Right cardiac atrium (tissue), 5 donors: ENCODE measurements at places on chromosomes 2 and 18.

GRCh38 chr2:173400760-173401159 lies 46.1 kb downstream of the CDCA7 start:
- DNase-seq: no peak

- peak; percentile 17 for DNase-seq
Measured at GRCh38 chr2:234003972-234004617, 46.4 kb upstream of the SPP2 start.

DNA sequence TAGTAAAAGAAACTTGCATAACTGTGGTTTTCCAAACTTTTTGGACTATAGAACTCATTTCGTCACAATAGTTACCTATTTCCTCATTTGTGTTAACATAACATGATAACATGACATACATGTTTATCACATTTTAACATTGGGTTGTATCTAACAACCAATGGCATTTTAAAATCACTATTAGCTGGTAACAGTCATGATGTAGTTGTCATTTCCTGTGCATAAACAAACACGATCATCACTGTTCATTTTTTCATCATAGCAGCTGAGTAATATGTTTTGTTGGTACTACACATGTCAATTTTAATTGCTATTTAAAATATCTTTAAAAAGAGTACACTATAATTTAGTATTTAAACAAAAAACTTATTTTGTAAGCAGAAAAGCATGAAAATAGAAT lies 402.4 kb downstream of the SATB2 start:
- DNase-seq: no peak

DNA sequence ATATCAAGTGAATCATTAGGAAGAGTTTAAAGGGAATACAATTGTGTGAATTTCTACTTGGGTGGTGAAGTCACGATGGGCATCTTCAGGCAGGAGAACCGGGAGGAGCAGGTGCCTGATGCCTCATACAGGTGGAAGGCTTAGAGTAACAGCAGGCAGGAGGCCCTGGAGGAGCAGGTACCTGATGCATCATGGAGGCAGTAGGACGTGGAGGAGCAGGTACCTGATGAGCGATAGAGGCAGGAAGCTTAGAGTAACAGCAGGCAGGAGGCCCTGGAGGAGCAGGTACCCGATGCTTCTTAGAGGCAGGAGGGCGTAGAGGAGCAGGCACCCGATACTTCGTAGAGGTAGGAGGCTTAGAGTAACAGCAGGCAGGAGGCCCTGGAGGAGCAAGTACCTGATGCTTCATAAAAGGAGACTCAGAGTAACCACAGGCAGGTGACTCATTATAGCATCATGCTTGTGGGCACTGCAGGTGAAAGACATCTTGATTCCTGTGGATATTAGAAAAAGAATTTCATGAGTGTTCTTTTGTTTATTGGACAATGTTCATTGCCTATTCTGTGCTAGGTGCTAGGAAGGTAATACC lies 133.9 kb downstream of the ATP9B start:
- no peak for DNase-seq

- no peak for DNase-seq
Measured at GRCh38 chr2:39547811-39548719, 111.0 kb upstream of the MAP4K3 start.

DNA sequence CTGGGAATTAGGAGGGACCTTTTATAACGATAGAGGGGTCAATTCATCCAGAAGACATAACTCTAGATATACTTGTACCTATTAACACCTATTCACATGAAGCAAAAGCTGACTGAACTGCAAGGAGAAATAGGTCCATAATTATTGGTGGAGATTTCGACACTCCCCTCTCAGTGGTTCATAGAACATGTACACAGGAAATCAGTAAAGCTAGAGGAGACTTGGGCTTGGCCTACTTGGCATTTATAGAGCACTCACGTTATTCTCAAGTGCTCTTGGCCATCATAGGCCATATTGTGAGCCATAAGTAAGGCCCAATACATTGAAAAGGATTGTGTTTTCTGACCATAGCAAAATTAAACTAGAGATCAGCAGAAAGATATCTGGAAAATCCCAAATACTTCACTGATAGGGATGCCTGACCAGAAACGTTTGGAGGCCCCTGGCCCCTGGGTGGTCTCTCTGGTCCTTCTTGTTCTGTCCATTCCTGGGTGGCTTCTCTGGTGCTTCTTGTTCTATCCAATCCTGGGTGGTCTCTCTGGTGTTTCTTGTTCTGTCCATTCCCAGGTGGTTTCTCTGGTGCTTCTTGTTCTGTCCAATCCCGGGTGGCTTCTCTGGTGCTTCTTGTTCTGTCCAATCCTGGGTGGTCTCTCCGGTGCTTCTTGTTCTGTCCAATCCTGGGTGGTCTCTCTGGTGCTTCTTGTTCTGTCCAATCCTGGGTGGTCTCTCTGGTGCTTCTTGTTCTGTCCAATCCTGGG lies 49.0 kb downstream of the SNED1 start:
- DNase-seq: no peak

DNA sequence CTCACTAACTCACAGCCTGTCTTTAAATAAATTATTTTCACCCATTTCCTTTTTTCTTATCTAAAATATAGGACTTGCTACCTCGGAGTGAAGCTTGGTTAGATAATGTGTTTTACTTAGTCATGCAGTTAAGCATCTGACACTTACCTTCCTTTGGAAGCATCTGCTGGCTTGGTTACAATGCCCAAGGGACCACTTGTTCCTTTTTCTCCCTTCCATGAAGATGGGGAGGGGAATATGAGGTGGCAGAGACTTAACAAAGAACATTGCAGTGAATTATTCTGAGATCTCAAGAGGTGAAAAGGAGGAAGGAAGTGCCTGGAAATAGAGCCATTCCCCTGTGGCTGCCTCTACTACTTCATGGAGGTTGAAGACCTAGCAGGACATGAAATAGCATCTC lies 145.4 kb upstream of the FOSL2 start:
- DNase-seq: no peak

- peak; percentile 23 for DNase-seq
Measured at GRCh38 chr2:105052773-105053172, 14.9 kb downstream of the MRPS9 start.

DNA sequence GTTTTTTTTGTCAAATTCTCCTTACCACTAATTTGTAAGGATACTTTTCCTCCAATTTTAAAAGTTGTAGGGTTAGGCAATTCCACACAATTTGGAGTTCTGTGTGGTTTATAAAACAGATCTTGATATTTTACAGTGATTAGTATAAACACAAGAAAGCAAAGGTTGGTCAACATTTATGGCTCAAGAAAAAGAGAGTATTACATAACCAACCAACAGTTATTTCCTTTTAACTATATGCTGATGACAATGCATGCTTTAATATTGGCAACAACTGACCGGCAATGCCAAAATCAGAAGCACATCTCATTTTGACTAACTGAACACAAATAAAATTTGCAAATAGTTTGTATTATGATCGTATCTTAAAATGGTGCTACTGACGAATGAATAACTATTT lies 137.2 kb downstream of the CDH2 start:
- DNase-seq: no peak
